ENCODE measurements at places on chromosomes 4 and X.

- no peak for DNase-seq
Measured at GRCh38 chrX:112677167-112677566, 2.6 kb downstream of the LHFPL1 start.

DNA sequence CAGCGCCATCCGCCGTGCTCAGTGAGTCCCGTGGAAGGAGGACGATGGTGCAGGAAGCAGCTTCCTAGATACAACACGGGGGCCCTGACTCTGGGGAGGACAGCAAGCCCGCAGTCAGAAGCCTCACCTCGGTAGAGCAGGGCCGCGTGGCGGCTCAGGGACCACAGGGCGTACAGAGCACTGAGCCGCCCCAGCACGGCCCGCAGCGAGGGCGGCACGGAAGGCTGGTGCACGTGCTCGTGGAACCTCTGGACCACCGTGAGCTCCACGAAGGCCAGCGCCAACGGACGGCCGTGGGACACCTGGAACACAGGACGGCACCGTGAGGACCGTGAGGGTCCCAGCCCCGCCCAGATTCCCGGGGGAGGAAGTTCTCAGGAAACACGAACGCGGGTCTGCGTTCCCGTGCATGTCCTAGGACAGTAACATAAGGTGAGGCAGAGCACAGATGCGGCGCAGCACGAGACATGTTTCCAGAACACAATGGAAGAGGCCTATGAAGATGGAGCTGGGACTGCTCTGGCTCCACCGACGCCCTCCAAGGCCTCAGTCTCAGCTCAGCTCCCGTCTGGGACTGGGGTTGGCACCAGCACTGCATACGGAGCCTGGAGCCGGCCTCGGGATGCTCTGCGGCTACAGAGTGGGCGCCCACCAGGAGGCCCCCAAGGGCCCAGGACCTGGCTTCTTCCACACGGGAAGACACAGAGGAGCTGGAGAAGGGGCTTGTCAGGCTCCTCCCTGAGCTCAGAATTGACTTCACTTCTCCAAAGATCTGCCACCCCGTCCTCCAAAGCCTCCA, 65.5 kb downstream of the ACOX3 start:
- DNase-seq, result no peak

DNA sequence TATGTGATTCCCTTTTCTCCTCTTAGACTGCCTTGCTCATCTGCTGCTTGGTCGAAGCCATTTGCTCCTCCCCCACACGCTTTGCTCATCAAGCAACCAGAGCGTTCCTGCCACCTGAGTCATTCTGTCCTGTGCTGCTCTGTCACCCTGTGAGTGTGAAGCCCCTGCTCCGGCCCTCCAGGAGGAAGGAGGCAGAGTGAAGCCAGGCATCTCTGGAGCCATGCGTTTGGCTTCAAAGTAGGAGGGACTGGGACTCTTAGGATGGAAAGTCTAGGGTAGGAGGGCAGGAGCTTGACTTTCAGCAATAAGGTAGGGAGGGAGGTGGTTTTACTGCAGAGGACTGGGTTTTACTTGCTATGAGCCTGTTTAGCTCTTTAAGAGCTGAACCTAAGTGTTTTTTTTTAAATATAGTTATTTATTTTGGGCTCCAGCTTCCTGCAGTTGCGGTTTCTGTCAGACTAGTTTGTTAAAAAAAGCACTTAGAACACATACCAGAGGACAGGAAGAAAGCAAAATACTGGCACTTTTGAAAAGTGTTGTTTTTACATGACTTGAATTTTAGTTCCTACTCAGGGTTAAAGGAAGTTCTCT, 63.6 kb downstream of the SPINK2 start:
- DNase-seq, result no peak

GRCh38 chr4:13911256-13911655, 283.7 kb upstream of the BOD1L1 start:
- no peak for DNase-seq

DNA sequence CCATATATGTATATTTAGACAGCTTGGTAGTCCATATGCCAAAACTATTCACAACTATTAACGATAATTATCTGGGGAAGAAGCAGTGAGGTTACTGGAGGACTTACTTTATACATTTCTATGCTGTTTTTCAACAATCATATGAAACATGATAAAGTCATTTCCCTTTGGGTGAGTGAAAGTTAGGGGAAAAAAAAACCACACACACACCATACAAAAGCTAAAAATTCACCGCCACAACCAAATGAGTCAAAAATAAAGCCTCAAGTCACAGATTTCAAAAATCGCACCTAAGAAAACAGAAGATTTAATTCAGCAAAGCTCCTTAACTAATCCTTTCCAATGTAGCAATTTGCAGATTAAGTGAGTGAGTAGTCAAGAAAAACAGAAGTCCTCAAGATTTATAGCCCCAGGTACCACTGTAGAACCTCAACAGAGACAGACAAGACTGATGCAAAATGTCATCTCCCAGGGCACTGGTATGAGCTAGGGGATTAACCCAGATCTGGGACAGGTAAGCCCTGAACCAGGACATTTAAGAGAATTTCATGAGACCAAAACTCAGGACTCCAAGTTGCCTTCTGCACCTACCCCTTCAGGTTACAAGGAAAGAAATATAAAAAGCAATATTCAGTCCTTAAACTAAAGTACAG, 35.1 kb downstream of the SYTL4 start:
- DNase-seq, result no peak

DNA sequence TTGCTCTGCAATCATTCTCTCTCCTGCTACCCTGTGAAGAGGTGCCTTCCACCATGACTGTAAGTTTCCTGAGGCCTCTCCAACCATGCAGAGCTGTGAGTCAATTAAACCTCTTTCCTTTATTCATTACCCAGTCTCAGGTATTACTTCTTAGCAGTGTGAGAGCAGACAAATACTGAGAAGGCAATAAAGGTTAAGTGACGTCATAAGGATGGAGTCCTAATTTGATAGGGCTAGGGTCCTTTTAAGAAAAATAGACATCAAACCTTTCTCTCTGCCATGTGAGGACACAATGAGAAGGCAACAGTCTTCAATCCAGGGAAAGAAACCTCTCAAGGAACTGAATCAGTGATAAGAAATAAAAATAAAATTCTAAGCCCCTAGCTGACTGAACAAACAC, 1262.7 kb downstream of the FAM133A start:
- DNase-seq, result no peak

Data from neural crest cell (in vitro differentiated cells).